ENCODE measurements at places on chromosomes 16 and 17. TPM values are rescaled to one million over a fixed set of nuclear protein-coding genes. Genes with fewer than 3 reads are reported as not detected.

DNA sequence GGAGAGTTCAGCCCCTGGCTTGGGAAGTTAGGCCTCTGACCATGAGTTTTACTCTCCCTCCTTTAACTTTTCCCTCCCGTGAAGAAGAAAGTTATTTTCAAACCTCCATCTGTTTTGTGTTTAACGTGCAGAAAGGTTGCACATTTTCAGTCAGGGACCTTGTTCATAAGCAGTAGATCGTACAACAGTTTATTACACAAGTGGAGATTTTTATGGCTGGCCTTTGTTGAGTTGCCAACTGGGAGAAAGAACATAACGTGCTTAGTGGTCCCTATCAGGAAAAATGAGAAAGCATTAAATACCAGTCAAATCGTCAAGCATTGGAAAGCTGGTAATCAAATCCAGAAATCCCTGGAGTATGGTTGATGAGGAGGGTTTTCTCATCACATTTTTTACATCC is 117.9 kb upstream of the MYOCD start:
- DNase-seq = no peak

GRCh38 chr17:77833769-77834168 is 124.7 kb upstream of the TNRC6C start:
- DNase-seq = no peak

- no peak for DNase-seq
These were observed 579.1 kb downstream of the CDH13 start for GRCh38 chr16:83205896-83206295.

SF3B3 gene
- total RNA-seq = 121 TPM

GRIN2A gene
- total RNA-seq = 1.1 TPM

TLCD3A gene
- 5.1 TPM for total RNA-seq

DNA sequence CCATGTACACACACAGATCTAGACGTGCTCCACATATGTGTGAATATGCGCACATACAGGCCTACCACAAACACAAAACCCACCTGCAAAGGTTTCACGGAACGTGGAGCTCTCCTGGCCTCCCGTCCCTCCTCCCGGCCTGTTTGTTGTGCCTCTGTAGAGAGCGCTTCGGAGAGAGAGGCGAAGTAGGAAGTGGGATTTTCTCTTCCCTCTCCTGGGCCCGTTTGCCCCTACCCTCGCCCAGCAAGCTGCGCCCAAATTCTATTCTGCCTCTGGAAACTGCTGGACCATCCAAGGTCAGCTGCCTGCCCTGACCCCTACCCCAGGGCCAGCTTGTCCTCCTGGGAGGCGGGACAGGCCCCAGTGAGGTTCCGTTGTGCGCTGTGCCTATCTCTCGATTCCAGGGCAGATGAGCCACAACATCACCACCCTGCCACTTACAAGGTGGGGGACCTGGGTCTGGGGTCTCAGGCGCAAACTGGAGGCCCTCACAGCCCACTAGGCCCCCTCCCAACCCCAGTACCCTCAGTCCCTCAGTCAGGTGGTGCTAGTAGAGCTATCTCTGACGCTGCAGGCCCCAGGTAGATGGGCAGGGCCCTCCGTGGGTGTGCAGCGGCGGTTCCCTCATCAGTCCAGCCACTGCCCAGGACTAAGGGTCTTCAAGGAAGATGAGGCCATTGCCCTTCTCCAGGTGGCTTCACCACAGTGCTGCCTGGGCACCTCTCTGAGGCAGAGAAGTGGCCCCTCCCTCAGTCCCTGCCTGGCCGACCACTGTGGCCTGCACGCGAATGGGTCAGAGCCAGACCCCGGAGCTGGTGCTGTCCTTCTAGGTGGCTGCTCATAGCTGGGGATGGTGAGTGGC is 54.2 kb downstream of the BEAN1 start:
- DNase-seq = no peak

IGFBP4 gene
- 11.0 TPM for total RNA-seq

RNF227 gene
- total RNA-seq = 2.7 TPM

Measured in thymus (tissue), 14 donors.